ENCODE measurements at places on chromosomes 11 and 22.
A peak's percentile ranks its signal among the peaks of the same experiment; 100 is the strongest.

DNA sequence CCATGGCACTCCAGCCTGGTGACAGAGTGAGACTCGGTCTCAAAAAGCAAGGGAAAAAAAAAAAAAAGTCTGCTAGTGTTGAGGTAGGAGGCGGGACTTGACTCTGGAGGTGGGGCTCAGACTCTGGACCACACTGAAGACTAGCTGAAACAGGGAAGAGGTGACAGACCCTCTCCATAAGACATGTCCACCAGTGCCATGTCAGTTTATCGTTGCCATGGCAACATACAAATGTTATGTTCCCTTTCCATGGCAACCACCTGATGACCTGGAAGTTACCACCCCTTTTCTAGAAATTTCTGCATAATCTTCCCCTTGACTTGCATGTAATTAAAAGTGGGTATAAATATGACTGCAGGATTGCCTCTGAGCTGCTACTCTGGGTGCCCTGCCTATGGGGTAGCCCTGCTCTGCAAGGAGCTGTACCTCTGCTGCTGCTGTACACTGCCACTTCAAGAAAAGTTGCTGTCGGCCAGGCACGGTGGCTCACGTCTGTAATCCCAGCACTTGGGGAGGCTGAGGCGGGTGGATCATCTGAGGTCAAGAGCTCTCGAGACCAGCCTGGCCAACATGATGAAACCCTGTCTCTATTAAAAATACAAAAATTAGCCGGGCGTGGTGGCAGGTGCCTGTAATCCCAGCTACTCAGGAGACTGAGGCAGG, 55.1 kb downstream of the KIAA1671 start:
- DNase-seq = peak; percentile 30

GRCh38 chr11:7642747-7643146, 30.6 kb downstream of the CYB5R2 start:
- DNase-seq = no peak

- no peak for DNase-seq
These were observed 588.9 kb downstream of the JRKL start for GRCh38 chr11:96978751-96979150.

DNA sequence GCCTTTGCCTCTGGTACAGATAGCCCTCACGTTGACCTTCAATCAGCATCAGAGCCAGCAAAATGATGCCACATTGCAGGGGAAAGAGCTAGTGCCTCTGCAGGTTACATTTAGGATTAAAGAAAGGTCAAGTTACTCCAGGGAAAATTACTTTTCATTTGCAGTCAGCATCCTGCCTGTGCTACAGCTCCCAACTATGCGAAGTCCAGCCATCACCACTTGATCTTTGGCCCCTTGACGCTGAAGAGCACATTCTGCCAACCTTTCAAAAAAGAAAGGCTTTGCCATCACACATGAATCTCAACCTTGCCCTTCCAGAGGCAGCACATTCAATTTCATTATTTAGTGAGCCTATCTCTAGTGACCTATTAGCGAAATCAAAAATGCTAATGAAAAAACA, 11.3 kb downstream of the FJX1 start:
- DNase-seq = no peak

- no peak for DNase-seq
These were observed 7.0 kb downstream of the KIRREL3 start for GRCh38 chr11:126993599-126993998.

DNA sequence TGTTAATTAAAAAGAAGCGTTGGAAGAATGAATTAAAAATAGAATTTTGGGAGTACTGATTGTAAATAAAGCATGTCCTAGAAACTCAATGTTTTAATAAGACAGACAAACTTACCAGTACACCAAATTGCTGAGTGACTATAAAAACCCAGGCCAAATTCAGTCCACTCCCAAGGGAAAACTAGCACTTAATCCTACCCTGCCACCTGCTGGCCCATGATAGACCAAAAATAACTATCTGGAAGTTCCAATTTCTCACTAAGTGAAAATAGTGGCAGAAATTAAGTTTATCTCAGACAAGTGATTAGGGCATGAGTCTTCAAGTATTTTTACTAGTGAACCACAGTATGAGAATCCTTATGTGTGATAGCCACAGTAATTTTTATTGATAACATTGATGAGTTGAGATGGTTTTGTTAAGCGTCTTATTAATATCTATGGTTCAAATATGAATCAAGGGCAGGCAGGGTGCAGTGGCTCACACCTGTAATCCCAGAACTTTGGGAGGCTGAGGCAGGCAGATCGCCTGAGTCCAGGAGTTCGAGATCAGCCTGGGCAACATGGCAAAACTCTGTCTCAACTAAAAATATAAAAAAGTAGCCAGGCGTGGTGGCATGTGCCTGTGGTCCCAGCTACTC, 9.8 kb upstream of the DDX10 start:
- DNase-seq = peak; percentile 63

- no peak for DNase-seq
These were observed 303.4 kb upstream of the SYN3 start for GRCh38 chr22:33361581-33361980.

- no peak for DNase-seq
These were observed 59.6 kb downstream of the HIRA start for GRCh38 chr22:19371893-19372292.
